ENCODE measurements at places on chromosomes 5 and 9.
A peak's percentile ranks its signal among the peaks of the same experiment; 100 is the strongest.

GRCh38 chr5:168179192-168179593 is 112.3 kb upstream of the WWC1 start:
- DNase-seq: no peak

- no peak for DNase-seq
Measured at GRCh38 chr9:36899406-36899805, 134.7 kb downstream of the PAX5 start.

- no peak for DNase-seq
Measured at GRCh38 chr9:12684974-12685373, 8.2 kb upstream of the TYRP1 start.

DNA sequence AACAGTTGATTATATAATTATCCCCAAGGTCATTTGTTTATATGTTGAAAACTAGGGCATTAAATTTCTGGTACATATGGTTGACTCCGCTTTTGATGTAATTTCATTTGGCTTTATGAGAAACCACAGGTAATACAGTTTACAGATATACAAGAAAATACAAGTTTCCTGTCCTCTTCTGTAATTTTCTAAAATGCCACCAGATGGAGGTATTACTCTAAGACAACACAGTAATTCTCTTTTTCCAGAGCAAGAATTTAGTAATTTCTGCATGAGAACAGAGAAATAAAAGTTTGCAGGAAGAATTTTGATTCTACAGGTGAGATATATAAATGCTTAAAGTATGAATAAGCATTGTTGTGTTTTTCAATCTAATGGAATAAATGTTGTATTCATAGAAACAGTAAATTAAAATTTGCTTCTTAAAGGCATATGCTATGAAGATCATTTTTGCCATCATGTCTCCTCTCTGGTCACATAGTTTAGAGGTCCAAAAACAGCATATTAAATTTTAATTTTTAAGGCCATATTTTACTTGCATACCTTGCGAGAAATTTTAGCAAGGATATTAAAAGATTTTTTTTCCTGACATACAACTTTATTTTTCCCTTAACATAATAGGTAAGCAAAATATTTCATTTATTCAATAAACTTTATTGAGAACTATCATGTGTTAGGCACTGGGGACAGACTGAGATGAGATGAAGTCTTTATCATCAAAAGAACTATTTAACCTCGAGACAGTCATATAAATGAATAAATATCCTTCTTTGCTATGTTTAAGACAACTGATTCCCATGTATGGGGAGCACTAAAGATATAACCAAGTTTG is 22.7 kb downstream of the CHD1 start:
- no peak for DNase-seq

DNA sequence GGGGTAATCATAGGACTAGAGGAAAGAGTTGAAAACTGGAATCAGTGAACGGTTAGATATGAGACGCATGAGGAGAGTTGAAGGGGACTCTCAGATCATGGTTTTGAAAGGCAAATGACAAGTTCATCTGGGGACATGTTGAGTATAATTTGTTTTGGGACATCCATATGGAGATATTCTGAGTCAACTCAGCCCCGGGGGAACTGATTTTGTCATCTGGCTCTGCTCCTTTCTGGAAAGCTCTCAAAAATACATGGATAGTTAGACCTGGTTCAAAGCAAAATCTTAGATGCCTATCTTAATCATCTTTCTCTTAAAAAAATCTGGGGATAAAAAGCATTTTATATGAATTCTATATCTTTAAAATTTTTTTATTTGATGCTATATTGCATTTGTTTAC is 161.2 kb downstream of the SNX18 start:
- no peak for DNase-seq

DNA sequence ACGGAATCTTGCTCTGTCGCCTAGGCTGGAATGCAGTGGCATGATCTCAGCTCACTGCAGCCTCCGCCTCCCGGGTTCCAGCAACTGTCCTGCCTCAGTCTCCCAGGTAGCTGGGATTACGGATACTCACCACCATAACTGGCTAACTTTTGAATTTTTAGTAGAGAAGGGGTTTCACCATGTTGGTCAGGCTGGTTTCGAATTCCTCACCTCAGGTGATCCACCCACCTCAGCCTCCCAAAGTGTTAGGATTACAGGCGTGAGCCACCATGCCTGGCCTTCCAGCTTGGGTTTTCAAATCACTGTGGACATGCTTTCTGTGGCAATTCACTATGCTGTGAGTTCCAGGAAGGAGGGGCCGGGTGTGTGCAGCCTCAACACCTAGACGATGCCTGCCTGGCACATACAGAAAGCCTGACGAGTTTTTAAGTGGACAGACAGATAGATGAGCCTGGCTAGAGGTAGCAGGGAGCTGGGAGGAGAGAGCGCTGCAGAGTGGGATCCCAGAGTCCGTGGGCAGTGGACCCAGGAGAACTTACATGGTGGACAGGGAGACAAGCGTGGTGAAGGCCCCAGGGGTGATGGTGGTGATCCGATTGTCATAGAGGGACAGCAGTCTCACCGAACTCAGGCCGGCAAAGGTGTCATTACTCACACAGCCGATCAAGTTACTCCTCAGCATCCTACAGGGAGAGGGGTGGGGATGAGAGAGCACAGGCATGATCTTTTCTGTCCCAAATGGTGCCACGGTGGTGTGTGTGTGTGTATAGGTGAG is 173.4 kb upstream of the PANK3 start:
- no peak for DNase-seq

GRCh38 chr9:38233343-38233742 is 159.2 kb upstream of the ALDH1B1 start:
- no peak for DNase-seq

DNA sequence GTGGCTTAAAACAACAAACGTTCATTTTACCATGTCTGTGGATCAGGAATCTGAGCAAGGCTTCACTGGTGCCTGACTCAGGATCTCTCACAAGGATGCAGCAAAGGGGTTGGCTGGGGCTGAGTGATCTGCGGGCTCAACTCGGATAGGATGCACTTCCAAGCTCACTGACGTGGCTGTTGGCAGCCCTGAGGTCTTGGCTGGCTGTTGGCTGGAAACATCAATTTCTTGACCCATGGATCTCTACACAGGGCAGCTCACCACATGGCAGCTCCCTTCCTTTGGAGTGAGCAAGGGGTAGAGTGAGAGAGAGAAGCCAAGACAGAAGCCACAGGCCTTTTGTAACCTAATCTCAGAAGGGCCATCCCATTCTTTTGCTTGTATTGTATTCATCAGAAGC is 202.1 kb downstream of the NXNL2 start:
- no peak for DNase-seq

DNA sequence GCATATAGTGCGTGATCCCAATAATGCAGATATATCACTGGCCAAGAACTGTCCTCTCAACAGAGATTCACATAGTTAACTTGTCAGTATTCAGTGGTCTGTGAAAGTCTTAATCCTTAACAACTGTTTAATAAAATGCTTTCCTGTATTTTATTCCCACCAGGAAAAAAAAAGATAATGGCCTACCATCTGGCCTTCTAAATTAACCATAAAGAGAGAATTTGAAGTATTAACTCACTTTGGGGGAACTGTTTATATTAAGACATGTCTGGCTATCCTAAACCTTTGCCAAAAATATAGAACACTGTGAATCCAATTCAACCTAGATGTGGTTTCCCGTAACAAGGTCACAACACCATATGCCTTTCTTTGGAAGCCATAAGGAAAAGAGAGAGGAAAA is 818 bp upstream of the FREM1 start:
- no peak for DNase-seq

DNA sequence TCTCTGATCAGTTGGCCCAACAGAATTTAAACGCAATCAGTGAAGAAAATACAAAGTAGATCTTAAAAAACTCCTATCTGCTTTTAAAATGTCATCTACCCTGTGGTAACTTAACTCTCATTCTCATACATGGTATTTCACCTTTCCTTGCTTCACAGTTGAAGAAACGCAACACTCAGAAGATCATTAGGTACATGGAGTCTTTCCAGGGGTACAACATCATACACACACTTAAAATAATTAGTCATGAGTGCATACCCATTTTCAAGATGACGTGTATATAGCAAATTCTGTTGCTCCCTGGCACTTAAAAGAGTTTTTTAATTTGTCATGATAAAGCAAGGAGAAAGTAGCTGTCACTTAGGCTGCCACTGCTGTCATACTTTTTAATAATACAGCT is 259.9 kb downstream of the BNC2 start:
- no peak for DNase-seq

- no peak for DNase-seq
Measured at GRCh38 chr5:173891308-173892116, 3.4 kb downstream of the CPEB4 start.

DNA sequence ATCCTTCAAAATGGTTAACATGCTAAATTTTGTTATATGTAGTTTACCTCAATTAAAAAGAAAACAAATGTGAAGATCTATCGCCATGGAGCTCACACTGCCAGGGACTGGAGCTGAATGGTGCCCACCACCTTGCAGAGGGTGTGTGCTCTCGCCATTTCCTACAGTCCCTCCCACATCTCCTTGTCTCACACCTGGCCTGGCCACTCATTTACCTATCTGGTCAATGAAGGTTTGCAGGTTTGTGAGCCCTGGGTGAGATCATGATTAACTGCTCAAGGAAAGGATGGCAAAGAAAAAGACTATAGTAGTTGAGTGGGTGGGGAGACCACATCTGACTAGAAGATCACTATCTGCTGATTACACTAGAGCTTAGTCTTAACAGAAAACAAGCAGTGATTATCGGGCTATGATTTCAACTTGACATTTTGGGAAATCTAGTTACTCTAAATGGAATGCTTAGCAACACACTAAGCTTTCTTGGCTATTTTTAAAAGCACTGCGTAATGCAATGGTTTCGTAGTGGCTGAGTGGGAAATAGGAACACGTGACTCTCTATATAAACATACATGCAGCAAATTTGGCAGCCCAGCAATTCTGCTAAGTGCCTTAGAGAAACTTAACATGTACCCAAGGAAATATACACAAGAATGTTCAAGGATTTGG is 27.3 kb downstream of the PUM3 start:
- DNase-seq: no peak

DNA sequence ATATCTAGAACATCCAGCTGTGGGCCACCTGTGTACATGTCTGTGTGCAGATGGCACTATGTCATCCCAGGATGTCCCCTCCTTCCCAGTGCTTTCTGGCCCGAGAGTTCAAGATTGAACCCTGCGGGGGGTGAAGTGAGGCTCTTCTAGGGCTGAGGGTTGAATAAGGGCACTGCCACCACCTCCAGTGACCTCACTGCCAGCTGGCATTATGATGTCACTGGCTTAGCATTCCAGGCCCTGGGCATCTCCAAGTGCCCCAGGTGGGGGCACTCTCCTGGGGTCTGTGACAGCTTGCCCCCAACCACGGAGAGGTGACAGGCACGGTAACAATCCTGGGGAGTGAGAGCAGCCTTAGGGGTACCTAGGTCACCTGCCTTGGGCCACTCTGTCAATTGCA is 27.1 kb downstream of the CXXC5 start:
- DNase-seq: no peak

- no peak for DNase-seq
Measured at GRCh38 chr5:37519807-37520206, 140.7 kb downstream of the WDR70 start.

DNA sequence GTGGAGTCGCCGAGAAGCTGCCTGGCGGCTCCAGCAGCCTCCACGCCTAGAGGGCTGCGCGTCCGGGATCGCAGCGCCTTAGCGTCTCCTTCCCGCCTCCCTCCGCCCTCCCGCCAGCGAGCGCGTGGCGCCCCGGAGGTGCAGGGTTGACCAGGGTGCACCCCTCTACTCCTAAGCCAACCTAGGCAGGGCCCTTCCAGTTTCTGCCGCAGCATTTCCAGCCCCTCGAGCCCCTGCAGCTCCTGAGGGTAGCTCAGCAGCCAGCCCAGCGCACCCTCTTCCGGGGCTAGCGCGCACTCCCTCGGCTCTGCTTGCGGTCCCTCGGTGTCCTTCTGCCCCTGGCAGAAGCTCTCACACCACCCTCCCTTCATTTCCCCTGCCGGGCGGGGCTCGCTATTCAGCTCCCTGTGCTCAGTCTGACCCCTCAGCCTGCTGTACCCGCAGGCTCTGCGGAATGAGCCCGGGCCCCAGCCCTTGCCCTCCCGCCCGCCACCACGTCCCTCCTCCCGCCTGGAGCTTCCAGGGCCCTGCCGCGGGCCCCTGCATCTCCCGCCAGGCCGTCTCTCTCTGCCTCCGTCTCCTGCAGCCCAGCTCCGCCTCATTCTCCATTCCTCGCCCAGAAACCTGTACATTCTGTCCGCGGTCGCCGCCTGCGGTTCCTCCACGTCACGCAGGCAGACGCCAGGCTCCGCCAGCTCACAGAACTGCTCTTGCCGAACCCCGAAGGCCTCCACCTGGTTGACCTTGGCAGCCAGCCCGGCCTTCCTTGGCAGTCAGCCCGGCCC is 61.8 kb downstream of the SPATA31C2 start:
- DNase-seq: peak; percentile 92

DNA sequence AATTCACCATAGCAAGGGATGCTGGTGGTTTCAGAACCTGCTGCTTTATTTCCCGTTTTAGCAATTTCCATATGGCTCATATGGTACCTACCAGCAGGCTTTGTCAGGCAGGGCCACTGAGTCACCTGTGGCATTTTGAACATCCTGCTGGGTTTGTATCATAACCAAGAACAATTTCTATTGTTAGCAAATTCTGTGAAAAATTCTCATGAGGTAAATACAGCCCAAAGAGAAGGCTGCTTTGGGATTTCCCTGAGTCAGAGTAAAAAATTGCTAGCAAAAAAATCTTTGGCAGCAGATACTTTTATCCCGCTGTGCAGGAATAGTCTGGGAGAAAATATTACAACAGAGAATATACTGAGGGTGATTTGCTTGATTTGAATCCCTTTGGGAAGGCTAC is 52.7 kb downstream of the PRR16 start:
- no peak for DNase-seq

GRCh38 chr5:60945813-60946187 is 795 bp downstream of the NDUFAF2 start:
- DNase-seq: no peak

GRCh38 chr9:124066783-124067577 is 55.4 kb downstream of the LHX2 start:
- no peak for DNase-seq

- no peak for DNase-seq
Measured at GRCh38 chr5:35990941-35991611, at the start of gene UGT3A1. UGT3A1 (minus strand) TSS chr5:35991390; CDS start chr5:35991240, 150 bp downstream.

GRCh38 chr9:28045051-28045450 is 471.8 kb upstream of the C9orf72 start:
- no peak for DNase-seq

DNA sequence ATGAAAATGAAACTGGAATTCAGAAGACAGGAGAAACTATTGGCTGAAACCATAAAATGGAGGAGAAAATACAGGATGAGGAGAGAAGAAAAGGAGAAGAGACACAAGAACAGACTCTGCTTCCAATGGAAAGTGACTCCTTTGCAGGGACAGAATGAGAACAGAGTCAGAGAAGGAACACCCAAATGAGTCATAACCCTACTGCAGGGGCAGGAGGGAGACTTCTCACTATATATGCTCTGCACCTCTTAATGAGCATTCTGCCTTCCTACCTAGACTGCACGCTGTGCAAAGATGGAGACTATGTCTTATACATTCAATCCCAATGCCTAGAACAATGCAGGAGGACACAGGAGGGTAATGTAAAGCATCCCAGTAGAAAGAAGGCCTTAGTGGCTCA is 2.1 kb downstream of the SAXO1 start:
- DNase-seq: no peak

- no peak for DNase-seq
Measured at GRCh38 chr5:168093200-168093910, 198.1 kb upstream of the WWC1 start.
